ENCODE measurements at places on chromosomes 3 and 15.
A peak's percentile ranks its signal among the peaks of the same experiment; 100 is the strongest.

- no peak for DNase-seq
Measured at GRCh38 chr15:80500021-80500420, 95.8 kb downstream of the ARNT2 start.

GRCh38 chr3:61507946-61508345 is 53.4 kb upstream of the PTPRG start:
- DNase-seq, result no peak

GRCh38 chr3:71341721-71342120 is 241.8 kb downstream of the FOXP1 start:
- no peak for DNase-seq

DNA sequence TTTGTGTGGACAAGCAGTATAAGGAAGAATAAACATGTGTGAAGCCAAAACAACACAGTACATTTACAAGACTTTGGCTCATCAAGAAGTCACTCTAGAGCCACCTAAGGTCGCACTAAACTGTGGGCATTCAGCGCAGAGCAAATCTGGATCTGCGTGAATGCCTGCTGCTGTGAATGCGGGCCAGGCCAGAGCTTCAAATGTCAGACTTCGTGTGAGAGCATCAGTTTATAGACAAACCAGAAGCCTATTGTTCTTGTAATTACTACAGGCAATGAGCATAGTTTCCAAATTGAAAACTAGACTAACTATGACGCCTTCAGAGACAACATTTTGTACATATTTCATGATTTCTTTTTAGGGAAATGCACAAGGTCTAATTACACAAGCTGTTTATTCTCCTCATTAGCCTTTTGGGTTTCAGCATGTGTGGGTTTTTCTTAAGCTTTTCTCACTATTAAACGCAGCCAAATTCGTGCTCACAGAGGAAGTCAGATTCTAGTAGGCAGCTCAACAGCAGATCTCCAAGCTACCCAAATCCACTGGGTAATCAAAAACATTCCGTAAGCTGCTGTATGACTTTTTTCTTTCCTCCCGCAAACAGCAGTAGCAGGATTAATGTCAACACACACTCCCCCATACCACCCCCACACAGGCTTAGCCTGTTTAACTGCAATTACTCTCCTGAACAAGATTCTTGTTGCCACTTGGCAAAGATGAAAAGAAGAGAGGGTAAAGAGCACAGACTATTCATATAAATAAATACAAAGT is 84.5 kb upstream of the SETMAR start:
- DNase-seq, result no peak

- DNase-seq, result no peak
Measured at GRCh38 chr15:59150185-59150584, 45.2 kb downstream of the CCNB2 start.

- DNase-seq, result no peak
Measured at GRCh38 chr3:146555311-146555710, 10.9 kb upstream of the PLSCR1 start.

DNA sequence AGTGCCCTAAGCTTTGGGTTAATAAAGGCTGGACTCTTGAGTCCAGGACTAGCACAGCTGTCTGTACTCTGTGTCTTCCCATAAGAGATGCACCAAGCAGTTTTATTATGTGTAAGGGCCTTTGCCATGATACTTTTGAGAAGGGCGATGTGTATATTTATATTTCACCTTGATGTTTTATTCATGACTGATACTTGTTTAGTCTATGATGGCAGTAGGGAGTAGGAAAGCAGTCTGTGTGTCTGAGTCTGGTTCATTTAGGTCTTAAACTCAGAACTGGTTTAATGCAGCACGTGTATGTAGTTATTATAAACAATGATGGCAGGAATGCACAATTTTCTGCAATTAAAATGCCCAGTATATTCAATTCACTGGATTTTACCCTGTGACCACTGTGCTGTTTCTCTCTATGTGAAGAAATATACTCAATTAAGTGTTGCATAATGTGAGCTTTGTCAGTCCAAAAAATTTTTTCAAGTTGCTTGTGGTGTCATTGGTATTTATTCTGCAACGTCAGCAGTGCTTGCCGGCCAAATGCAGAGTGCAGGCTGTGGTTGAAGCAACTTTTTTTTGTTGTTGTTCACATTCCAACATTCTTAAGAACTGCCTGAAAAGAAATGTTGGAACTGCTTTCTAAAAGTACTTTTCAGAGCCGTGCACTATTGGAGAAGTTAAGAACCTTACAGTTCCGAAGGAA is 423.7 kb upstream of the SEMA6D start:
- no peak for DNase-seq

GRCh38 chr3:138136201-138136600 is 4.0 kb upstream of the A4GNT start:
- DNase-seq, result peak; percentile 82

DNA sequence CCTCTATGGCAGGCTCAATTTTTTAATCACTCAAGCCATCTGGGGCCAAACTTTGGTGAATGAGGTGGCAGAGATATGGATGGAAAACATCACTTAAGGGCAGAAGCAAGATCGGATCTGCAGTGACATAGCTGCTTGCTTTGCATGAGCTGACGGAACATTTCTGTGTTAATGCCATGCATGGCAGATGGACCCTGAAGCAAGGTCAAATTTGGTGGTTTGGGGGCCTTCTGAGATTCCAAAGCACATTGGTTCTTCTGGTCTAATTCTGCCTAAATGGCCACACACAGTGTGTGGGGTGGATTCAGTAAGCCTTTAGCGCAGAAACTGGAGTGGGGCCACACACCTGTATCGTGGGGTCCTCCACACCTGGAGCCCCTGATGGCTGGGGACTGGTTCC is 38.3 kb upstream of the BCL2L10 start:
- DNase-seq, result no peak

DNA sequence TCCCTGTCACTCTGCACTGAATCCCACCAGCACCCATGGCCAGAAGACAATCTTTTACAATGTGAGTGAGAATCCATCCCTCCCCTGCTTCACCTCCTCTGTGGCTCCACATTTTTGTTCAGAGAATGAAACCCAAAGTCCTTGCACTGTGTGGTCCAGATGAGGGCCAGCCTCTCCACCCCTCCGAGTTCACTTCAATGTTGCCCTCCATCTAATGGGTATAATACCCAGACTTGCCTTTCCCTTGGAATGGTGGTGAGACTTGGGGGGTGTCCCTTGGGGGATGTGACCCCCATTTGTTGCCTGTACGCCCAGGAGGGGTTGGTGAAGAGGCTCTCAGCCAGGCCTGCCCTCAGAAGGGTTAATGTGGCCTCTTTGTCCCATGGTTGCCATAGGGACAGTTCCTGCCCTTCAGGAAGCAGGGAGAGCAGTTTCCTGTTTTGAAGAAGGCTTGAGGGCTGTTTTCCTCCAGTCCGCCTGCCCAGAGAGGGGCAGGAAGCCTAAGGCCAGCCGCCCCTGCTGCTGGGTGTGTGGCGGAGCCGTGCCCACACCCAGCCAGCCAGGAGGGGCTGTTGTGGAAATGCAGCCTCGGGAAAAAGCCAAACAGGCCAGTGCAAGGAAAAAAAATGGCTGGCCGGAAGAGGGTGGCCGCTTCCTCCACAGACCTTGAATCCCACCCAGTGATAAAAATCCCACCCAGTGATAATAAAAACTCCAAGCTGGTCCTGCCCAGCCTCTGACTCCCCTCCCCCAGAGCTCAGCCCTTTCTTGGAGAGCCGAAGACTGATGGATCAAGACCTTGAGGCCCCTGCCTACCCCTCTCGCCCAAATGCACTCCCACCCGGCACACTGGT is 14.6 kb upstream of the FGD5 start:
- no peak for DNase-seq

DNA sequence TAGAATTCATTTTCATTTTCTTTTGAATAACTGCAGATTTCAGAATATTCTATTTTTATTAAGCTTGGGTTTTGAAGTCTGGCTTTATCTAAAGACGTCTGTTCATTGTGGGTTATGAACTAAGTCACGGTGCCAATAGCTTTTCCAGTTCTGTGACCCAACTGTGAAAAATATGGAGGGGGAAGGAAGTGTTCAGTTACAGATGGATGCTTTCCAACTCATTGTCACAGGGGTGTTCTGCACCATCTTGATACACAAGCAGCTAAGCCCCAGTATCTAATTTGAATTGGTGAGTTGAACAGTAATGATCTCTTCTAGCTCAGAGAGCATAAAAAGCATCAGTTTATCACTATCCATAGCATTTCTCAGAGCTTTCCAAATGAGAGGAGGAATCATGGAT is 710.6 kb downstream of the EDEM1 start:
- no peak for DNase-seq

DNA sequence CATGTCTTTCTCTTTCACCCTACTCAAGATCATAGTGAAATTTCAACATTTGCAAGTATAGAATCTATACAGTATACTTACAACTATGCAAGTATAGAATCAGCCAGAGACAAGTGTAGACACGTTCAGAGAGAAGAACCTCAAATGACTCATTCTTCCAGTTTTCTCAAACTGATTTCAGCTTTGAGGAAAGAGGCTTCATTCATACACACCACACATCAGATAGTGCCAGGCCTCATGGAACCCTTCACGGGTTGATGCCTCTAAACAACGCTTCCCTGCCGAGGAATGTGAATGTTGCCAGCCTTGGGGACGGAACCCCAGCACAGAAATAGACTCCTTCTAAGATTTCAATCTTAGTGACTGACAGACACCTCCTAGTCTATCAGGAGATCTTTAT is 135.7 kb downstream of the FOXP1 start:
- peak; percentile 52 for DNase-seq

GRCh38 chr15:39874890-39875549 is 45.0 kb downstream of the GPR176 start:
- peak; percentile 25 for DNase-seq

- DNase-seq, result no peak
Measured at GRCh38 chr3:61772456-61772855, 211.1 kb downstream of the PTPRG start.

- DNase-seq, result no peak
Measured at GRCh38 chr3:195895078-195895860, 13.1 kb downstream of the TNK2 start.

GRCh38 chr15:73957276-73957675 is 31.0 kb downstream of the LOXL1 start:
- no peak for DNase-seq

- no peak for DNase-seq
Measured at GRCh38 chr3:23656199-23656598, 149.6 kb upstream of the UBE2E1 start.

DNA sequence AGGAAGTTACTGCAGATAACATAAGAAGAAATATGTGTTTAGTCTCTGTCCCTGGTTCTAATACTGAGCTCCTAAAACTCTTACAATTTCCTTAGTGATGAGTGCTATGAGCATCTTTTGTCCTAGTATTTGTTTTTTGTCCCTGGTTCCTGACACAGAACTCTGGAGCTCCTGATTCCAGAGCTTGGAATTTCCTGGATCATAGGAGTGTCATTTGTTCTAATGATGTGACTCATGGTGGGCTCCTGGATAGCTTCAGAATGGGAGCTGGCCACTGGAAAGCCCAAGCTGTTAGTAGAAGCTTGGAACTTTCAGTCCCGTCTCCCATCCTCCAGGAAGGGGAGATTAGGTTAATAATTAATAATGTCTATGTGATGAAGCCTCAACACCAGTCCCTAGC is 98.2 kb downstream of the CNTN6 start:
- DNase-seq, result no peak

DNA sequence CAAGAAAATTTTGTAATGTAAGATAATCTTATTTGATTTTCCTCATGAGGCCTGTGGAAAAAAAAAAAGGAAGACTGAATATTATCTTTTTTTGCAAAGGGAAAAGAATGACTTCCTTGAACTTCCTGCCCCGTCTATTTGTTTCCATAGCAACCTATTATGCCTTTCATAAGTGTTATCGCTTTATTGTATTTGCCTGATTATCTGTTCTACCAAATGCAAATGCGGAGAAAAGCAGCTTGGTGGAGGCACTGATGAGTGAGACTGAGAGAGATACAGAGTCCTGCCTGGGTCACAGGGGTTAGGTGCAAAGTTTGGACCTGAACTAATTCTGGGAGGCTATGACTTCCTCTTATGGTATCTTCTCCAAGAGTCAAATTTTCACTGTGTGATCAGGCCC is 334.0 kb upstream of the KCNMB2 start:
- no peak for DNase-seq

- DNase-seq, result no peak
Measured at GRCh38 chr3:53703630-53704362, 142.4 kb downstream of the CHDH start.

- DNase-seq, result no peak
Measured at GRCh38 chr15:78104119-78104479, 11.7 kb downstream of the SH2D7 start.

DNA sequence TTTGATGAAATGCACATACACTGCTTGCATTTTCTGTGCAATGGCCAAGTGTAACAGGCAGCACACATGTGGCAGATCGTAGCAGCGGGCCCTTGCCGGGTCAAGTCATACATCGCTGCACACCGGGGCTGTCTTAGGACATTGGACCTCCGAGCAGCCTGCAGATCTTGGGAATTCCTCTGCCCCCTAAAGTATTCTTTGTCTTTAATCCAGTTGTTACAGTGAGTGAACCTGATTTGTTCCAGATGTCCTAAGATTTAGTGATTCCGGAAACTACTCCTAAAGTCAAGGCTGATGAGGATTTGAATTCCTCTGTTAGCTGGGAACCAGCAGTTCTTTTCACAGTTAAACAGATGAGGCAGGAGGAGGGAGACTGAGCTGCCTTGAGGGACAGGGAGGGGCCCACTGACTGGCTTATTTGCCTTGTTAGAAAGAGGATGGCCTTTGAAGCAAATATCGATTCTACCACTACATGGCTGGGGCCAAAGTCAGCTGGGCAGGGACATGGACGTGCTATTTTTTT is 190.7 kb upstream of the CTDSPL start:
- no peak for DNase-seq

DNA sequence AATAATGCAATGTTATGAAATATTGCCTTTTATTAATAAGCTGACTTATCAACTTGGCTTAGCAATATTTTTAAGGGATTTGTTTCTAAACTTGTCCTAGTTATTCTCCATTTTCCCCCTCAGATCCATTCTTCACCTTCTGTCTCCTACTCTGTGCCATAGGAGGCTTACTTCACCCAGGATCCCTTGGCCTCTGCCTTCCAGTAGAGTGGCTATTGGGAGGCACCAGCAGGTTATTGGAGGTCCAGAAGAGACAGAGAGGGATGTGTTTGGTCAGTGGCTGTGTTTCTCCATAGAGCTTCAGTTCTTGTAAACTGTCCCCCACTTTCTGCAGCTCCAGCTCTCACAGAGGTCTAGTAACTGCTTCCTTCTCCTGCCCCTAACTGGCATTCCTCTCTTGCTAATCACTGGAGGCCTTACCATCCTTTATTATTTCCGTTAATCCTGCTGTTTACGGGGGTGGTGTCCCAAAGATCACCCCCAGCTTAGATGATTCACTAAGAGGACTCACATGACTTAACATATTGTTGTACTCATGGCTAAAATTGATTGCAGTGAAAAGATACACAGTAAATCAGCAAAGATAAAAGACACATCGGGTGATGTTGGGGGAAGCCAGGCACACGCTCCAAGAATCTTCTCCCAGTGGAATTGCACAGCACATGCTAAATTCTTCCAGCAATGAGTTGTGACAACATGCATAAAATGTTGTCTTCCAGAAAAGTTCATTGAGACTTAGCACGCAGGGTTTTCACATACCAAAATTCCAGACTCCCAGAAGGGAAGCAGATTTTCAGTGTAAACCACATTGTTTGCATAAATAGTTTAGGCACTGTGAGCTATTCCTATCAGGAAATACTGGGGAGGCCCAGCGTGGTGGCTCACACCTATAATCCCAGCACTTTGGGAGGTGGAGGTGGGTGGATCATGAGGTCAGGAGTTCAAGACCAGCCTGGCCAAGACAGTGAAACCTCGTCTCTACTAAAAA is 67.5 kb downstream of the RPL22L1 start:
- DNase-seq, result no peak

GRCh38 chr3:179000659-179001058 is 71.0 kb downstream of the ZMAT3 start:
- DNase-seq, result no peak

GRCh38 chr3:42663581-42664437 is 10.3 kb downstream of the ZBTB47 start:
- no peak for DNase-seq
